ENCODE measurements at places on chromosomes 12 and 14. TPM values are rescaled to one million over a fixed set of nuclear protein-coding genes. Genes with fewer than 3 reads are reported as not detected.

Gene EMP1
- total RNA-seq = 75.2 TPM

Gene KRT83
- total RNA-seq = 4.1 TPM

Gene AP1G2
- 49.3 TPM for total RNA-seq

Gene PEX5
- total RNA-seq = 36.2 TPM

Gene ACSS3
- total RNA-seq = 0.07 TPM

Gene AKAP5
- 0.45 TPM for total RNA-seq

Gene PTCSC3
- total RNA-seq = not detected

Gene SLC17A8
- not detected for total RNA-seq

Gene TMEM132D
- total RNA-seq = not detected

Gene WNT1
- not detected for total RNA-seq

Gene PGF
- 2.3 TPM for total RNA-seq

Gene HCAR1
- 0.06 TPM for total RNA-seq

Gene LRRC23
- 15.6 TPM for total RNA-seq

Gene HOXC9
- total RNA-seq = 7.6 TPM

Gene ADAMTS20
- total RNA-seq = not detected
